ENCODE measurements at places on chromosomes 7 and 10.
A peak's percentile ranks its signal among the peaks of the same experiment; 100 is the strongest.

GRCh38 chr7:139725077-139725476, 52.7 kb downstream of the HIPK2 start:
- no peak for DNase-seq

GRCh38 chr7:92292981-92293380, 47.2 kb downstream of the ANKIB1 start:
- no peak for DNase-seq

- no peak for DNase-seq
These were observed 27.1 kb downstream of the ZNF775 start for GRCh38 chr7:150406312-150406566.

DNA sequence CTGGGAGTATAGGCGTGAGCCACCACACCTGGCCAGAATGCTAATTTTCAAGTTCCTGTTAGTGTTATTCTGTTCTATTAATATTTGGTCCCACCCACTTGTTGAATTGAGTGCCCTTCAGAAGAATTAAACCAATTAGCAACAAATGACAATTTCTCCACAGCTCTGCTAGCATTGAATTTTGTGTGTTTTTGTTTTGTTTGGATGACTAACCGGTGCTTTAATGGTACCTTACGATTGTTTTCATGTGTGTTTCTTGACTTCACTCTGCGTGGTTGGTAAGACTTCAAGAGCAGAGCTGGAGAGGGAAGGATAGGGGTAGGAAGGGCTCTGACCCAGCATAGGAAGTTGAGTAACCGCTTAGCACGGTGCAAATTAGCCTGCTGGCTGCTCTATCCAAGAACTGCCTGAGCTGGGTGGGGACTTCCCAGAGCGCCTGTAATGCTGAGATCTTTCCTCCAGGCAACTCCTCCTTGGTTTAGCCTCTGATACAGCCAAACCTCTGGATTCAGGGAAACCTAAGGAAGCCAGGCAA, 4.6 kb downstream of the ARPC1B start:
- peak; percentile 70 for DNase-seq

GRCh38 chr10:60606343-60607080, 171.8 kb upstream of the CDK1 start:
- no peak for DNase-seq

DNA sequence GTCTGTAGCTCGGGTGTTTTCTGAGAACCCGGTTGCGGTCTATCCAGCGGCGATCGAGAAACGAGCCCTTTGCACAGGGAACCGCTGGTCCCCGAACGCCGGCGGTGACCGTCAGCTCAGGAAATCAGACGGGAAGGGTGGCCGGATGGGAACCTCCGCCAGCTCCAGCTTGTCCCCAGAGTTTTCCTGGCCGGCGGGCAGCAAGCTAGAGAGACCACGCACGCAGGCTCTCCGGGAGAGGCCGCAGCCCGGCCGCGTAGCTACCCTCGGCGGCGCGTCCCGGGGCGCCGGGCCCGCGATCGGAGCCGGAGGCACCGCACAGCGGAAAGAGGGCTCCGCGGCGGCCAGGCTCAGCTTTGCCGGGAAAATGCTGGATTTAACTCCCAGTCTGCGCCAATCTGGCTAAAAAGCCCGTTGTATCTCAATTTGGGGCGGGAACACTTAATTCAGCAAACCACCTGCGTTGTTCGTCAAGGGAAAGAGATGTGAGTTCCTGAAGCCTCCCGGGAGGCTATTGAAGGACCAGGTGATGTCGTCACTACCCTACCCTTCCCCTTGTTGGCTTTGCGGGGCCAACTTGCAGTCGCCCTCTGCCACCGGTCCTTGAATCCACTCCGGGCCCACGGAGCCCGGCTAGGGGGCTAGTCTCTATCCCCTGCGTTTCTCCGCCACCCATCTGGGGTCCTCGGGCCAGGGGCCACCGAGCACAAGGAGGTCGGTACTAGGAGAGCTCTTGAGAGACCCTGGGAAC, 859 bp upstream of the CH25H start:
- DNase-seq = peak; percentile 73

GRCh38 chr7:93723424-93724124, 149.1 kb upstream of the CALCR start:
- no peak for DNase-seq

GRCh38 chr7:142863891-142864685, 9.2 kb downstream of the EPHB6 start:
- no peak for DNase-seq

DNA sequence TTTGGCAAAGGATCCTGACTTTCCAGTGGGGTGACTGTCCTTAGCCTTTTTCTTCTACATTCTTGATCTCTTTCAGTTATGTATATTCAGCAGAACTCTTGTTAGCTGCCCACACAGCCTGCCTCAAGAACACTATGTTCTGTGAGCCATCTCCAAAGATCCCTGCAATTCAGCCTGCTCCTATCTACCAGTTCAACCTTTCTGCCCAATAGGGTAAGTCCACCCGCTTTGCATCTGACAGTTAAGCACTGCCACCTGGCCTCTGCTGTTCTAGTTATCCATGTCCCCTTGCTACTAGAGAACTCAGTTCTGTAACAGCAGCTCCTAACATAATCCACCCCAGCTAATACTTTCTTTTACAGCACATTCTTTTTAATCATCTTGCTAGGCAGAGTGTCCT, 13.5 kb downstream of the OR9A2 start:
- DNase-seq = no peak

- no peak for DNase-seq
These were observed 37.2 kb upstream of the BTBD16 start for GRCh38 chr10:122233857-122234348.

GRCh38 chr10:61099756-61100155, 155.8 kb upstream of the RHOBTB1 start:
- no peak for DNase-seq

GRCh38 chr10:24645784-24646183, 77.9 kb downstream of the ARHGAP21 start:
- no peak for DNase-seq

DNA sequence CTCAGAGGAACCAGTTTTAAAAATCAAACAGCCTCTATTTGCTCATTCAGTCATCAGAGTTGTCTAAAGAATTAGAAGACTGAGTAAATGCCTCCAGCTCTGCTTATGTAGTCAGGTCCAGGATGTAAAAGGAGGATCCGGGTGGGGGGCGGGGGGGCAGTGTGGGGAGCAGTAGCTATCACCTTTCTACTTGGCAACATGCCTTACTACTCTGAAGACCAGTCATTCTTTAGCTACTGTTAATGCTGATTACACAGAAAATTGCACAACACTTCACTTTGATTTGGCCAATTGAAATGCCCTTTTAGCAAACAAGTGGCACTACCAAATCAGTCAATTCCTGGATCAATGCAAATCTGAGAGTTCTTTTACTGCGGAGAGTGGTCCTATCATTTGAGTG, 164.2 kb downstream of the NXPH1 start:
- DNase-seq = no peak

DNA sequence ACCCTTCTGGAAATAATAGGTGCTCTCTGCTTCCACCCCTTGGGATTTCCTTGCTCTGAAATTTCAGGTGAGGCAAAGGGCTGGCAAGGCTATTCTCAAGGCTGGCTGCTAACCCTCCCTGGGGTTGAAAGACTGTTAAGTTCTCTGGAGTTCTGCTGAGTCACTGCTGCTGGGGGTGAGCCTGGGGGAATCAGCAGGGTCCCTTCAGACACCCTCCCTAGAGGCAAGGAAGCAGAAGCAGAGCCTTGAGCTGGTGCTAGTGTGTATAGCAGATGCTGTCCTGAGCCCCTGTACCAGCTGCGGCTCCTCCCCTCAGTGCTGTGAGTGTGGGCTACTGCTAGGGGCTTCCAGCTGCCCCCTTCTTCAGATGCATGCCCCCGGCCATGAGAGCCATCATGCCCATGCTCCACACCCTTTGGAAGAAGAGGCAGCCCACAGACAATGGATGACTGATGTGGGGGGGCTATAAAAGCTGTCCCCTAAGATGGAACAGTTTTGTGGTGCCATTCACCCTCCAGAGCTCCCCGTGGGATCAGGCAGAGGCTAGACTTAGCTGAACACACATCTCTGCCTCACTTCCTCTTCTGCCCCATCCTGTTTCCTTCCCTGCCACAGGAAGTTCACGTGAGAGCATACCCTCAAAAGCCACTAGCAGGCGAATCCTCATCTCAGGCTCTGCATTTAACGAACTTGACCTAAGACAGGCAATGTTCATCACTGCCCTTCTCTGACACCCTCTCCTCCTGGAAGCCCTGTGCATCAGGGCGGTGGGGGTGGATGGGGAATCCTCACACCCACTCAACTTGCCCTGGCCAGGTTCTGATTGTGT, 91.8 kb downstream of the SH3PXD2A start:
- no peak for DNase-seq

GRCh38 chr10:30999070-30999712, 32.5 kb downstream of the ZNF438 start:
- no peak for DNase-seq

DNA sequence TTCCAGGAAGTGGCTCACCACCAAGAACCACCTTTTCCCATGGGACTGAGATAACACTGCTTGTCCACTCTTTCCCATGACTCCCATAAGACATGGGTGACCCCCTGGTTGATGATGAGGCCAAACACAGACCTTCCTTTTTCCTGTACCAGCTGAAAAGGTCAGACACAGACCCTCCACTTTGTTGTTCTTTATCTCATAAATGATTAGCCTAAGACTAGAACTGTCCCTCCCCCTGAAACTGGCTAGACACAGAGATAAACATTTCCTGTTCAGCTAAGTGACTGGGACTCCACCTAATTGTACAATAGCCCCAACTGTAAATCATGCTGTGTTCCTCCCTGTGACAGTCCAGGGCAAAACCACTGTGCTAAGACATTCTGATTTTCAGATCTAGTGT, 8.2 kb upstream of the NRG3 start:
- DNase-seq = no peak

GRCh38 chr7:100687751-100688300, 6.2 kb downstream of the GIGYF1 start:
- no peak for DNase-seq

DNA sequence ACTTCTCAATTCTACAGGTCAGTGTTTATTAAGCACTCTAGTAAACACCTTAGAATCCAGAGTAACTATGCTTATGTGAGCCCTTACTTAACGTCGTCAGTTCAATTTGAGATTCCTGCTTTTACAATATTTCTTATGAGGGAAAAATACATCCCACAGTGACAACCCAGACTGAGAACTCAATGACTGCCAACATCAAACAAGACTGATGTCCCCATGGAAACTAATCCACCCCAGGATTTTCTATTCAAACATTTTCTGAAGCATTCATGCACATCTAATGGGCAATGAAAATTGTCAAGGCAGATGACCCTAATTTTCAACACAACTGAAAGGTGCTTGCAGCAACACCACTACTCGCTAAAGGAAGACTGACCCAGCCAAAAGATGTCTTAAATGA, 67.0 kb downstream of the ATE1 start:
- DNase-seq = no peak

DNA sequence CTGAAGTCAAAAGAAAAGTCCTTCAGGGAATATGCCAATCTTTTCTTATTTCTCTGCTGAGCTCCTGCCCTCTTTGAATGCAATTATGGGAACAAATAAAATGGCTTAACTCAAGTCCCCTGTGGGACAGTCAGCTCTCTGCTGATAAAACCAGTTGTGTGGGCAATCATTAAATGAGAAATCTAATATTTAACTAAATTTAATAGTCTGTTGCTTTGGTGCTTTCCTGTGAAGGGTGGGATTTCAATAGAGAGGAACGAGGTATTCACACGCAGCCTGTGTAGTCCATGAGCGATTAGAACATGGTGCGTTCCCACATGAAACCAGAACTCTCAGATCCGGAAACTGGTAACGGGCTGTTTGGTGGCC, 138.4 kb downstream of the PAXIP1 start:
- no peak for DNase-seq

- DNase-seq = peak; percentile 82
These were observed 15.2 kb upstream of the PPP2R2D start for GRCh38 chr10:131885391-131886165.

Data from lower lobe of right lung (tissue), 2 donors.